Activated CD4-positive, alpha-beta T cell treated with anti-CD3 and anti-CD28 coated beads for 48 hours (primary cell): ENCODE measurements at places on chromosomes 2 and 18.

GRCh38 chr18:26089293-26090129 lies 902 bp downstream of the SS18 start:
- no peak for DNase-seq

- no peak for DNase-seq
These were observed 193.5 kb upstream of the ALKAL2 start for GRCh38 chr2:481388-481787.

- peak; percentile 79 for DNase-seq
These were observed 215.1 kb upstream of the TRIB2 start for GRCh38 chr2:12501469-12502158.

GRCh38 chr2:96156011-96156820 lies 11.0 kb upstream of the DUSP2 start:
- peak; percentile 77 for DNase-seq

- no peak for DNase-seq
These were observed 202.9 kb downstream of the ARL4C start for GRCh38 chr2:234293973-234294372.

GRCh38 chr2:154623819-154624218 lies 74.7 kb upstream of the KCNJ3 start:
- no peak for DNase-seq
